ENCODE measurements at places on chromosomes 11 and 22. TPM values are rescaled to one million over a fixed set of nuclear protein-coding genes. Genes with fewer than 3 reads are reported as not detected.

Gene CSF2RB
- total RNA-seq, result not detected

Gene APOL5
- total RNA-seq, result not detected

Gene INS
- total RNA-seq, result not detected

Gene OR6T1
- not detected for total RNA-seq

Gene E2F8
- 11.5 TPM for total RNA-seq

Gene POU2AF2
- total RNA-seq, result not detected

Gene SSTR3
- total RNA-seq, result 0.09 TPM

Gene SHANK3
- total RNA-seq, result 15.2 TPM

Gene HEPHL1
- not detected for total RNA-seq

Gene RIMBP3C
- 1.4 TPM for total RNA-seq

Gene CFAP300
- total RNA-seq, result 6.4 TPM

Gene GALNT18
- total RNA-seq, result 2.8 TPM

Gene MAPK8IP2
- total RNA-seq, result 30.4 TPM

DNA sequence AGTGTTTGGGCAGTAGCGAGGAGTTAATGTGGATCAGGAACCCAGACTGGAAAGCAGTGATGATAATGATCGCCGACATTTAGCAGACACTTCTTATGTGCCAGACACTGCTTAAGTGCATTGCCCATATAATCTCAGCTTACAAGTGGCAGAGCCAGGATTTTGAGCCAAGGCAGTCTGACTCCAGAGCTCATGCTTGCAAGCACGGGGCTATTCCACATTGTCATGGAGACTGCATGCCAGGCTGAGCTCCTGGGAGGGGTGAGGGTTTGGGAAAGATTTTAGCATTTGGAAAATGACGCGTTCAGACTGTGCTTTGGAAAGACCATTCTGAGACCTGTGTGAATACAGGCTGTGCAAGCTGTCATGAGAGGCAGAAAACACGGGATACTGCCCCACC, 302.7 kb downstream of the DDX10 start:
- no peak for DNase-seq

DNA sequence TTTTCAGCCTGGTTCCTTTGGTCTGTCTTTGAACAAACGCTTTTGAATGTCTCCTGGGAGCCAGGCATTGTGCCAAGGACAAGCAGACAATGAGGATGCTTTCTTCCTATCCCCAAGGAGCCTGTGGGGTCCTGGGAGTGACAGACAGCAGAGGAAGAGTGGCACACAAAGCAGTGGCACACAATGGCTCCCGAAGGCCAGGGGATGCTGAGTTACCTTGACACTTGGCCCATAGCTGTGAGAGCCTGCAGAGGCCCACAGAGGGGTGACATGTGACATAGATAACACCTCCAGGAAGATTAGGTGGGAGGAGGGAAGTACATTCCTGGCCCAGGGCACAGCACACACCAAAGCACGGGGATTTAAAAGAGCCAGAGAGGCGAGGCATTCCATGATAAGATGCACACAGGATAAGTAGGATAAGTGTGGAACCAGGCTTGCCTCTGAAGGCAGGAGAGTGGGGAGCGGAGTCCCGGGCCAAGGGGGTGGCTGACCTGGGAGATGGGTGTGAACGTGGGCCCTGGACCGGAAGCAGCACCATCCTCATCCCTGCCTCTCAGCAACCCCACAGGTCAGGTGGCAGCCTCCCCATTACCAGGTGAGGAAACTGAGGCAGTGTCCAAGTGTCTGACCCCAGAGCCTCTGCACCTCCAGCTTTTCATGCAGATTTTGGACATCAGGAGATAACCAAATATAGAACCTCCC, 6.3 kb downstream of the UPB1 start:
- DNase-seq, result no peak

- DNase-seq, result no peak
These were observed 433.7 kb downstream of the ETS1 start for GRCh38 chr11:128153697-128154048.

DNA sequence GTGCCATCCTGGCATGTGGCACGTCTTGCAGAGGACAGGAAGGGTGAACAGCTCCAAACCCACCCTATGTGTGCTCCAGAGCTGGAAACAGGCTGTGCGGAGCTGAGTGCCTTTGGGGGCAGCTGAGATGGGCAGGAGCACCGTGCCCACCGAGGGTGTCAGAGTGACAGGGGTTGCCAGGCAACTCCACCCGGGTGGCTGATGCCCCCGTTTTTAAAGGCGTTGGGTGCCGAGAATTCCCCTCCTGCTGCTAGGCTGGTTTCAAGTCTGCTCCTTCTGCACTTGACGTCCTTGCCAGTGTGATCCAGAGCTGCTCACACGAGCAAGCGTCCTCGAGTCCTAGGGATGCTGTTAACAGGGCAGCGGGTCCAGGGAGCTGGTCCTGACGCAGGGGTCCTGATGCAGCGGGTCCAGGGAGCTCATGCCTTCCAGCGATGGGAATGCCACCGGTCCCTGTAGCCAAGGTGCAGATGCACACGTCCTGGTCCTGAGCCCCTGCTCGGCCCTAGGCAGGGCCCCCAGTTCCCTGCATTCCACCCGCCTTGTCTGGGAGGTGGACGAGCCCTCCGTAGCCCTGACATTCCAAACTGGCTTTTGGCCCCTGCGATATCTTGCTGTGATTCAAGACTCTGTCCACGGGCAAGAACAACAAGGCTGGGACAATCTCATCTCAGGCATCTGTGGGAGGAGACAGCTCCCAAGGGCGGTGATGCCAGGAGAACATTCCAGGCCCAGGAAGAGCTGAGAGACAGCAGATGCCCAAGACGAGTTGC, 4.9 kb downstream of the KCNQ1 start:
- DNase-seq, result no peak

GRCh38 chr22:24304062-24304675, 33.5 kb downstream of the SPECC1L start:
- DNase-seq, result no peak

DNA sequence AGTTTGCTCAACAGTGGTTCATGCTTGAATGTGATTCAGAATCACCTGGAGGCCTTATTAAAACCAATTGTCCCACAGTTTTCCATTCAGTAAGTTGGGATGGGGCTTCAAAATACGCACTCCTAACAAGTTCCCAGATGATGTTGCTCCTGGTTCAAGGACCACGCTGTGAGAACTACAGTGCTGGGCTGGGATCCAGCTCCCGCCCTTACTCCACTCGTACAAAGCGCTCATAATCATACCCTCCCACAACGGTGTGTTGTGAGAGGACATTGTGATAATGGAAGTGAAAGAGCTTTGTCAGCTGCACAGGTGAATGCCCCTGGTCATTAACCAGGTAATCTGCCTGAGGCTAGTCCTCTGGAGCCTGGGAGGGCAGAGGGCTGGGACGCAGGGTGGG, 1.3 kb upstream of the CD82 start:
- DNase-seq, result no peak

DNA sequence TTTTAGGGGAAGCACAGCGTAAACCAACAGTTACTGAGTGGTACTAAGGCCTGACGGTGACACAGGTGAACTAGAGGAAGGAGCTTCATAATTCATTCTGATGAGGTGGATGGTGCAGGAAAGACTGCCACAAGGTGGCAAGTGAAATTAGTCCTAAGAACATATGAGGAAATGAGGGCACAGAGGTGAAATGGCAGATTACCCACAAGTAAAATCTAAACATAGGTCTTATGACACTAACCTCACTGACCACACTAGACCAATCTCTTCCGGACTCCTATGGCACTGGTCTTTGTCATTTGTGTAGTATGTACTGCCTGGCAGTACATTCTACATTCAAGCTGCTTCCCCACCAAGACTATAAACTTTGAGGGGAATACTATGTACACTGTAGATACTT, 20.2 kb downstream of the GAB2 start:
- no peak for DNase-seq

- DNase-seq, result no peak
These were observed 36.8 kb downstream of the YAP1 start for GRCh38 chr11:102147015-102147414.

- DNase-seq, result no peak
These were observed 275.4 kb upstream of the NARS2 start for GRCh38 chr11:78850078-78850477.

DNA sequence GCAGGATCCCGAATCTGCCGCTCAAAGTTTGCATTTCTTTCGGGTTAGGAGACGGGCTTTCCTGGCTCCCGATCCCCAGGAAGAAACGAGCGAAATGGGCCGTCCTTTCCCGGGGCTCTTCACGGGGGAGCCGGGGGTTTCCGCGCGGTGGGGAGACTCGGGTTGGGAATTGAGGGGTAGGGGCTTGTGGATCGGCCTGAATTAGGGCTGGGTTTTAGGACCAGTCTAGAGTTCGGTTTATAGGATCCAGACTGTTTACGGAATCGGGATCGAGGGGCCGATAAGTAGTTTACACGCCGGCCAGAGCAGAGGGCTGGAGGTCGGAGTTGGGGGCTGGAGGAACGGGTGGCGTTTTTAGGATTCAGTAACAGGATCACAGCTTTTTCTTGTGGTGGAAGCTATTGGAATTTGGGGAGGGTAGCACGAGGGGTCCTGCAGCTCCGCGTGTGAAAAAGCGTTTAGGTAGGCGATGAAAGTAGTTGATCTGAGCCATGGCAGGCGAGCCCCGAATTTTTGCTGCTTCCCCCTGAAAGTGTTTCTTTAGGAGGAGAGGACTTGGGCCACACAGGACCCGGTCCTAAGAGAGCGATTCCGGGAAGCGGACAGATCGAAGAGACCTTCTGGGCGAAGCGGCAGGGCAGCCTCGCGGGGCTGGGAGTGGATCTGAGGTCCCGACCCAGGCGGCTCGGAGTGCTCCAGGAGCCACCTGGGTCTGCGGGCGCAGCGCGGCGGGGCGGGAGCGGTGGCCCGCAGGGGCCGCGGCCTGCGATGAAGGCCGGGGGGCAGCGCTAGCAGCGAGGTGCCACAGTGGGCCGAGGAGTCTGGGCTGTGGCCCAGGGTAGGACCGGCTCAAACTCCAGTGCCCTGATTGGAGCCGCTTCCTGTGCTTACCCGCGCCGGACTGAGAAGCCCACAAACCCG, 1.6 kb downstream of the PKNOX2 start:
- DNase-seq, result peak; percentile 30

DNA sequence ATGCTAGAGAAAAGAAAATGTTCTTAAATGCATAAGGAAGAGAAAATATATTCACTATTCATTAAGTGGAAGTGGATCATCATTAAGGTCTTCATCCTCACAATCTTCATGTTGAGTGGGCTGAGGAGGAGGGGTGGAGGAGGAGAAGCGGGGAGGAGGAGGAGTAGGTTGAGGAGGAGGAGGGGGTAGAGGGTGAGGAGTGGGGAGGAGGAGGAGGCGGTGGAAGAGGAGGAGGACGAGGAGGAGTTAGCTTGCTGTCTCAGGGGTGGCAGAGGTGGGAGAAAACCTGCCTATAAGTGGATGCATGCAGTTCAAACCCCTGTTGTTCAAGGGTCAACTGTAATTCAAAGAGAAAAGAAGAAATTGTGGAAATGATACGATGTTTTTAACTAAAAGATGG, 71.6 kb downstream of the MYEOV start:
- no peak for DNase-seq

DNA sequence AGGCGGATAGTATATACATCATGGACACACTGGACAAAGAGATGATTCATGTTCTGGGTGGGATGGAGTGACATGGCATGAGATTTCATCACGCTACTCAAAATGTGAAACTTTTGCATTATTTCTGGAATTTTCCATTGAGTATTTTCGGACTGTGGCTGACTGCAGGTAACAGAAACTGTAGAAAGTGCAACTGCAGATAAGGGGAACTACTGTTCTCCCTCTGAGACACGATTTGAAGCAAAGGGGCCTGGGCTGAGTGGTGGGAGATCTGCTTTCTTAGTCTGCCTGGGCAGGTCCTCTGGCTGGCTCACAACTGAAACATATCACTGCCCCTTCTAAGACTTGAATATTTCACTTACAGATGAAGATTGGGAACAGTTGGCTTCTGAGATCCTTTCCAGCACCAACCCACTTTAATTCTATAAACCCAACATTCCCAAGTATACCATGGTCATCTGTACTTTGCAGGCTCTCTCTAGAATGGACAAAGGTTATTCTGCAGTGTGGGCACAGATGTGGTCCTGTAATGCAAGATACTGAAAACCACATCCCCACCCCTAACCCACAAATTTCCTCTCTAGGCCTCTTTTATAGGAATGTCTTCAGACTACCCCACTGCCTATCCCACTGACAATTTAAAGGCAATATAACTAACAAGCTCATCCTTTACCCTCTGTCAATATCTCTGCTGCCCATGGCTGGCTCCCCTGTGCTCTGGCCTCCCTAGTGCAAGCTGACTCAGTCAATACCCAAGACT, 121.1 kb downstream of the KCNC1 start:
- DNase-seq, result no peak

DNA sequence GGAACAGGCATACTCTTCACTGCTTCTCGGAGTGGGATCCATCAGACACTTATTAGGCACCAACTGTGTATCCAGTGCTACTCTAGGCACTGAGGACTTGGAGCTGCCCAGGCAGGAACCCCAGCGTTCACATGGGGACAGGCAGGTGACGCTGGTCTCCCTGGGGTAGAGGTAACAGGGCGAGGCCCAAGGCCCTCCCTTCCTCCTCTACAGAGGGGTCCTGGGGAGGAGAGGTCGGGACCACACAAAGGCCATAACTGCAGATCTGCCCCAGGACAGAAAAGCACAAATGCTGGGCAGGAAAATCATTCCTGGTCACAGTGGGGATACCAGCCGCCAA, 262.2 kb downstream of the BRD1 start:
- no peak for DNase-seq

DNA sequence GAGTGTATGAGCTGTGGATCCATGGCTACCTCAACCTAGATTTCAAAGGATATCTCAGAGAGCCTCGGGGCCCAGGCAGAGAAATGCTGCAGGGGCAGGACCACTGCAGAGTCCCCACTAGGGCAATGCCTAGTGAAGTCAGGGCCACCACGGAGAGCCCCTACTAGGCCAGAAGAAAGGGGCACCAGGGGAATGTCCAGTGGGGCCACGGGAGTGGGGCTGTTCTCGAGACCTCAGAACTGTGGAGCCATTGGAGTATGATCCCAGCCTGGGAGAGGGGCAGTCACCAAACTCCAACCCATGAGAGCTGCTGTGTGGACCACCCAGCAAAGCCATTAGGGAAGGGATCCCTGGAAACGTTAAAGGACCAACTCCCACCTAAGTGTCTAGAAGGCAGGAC, 24.5 kb downstream of the RTL6 start:
- DNase-seq, result no peak

DNA sequence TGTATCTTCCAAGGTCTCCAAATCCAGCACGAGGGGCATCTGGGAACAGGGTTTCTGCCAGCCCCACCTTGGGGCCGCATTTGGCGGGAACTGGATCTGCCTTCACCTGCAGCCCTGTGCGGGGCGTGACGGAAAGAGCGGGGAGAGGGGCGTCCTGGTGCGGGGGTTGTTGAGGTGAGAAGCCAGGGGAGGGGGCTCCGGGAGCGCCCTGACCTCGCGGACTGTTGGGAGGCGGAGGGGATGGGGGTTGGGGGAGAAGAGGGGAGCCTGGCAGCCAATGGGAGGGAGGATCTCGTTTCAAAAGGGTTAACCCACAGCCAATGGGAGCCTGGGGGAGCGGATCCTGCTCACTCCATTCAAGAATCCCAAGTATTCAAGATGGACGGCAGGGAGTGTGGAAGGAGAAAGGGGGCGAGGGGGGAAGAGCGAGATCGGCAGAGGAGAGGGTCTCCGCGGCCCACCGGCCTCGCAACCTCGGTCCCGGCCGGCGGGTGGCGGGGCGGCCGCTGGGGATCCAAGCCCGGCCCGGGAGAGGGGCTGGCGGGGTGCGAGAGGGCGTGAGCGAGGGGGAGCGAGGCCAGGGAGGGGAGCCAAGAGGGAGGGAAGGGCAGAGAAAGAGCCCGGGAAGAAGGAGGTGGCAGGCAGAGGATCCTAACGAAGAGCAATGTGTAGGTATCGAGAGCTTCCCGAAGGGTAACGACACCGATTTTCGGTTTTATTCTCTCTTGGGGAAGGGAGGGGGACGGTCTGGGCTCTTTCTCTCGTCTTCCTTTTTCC, 11.5 kb downstream of the YPEL4 start:
- peak; percentile 72 for DNase-seq
